NCI-H1092 (cell line): ENCODE measurements at places on chromosomes 11 and 22.

DNA sequence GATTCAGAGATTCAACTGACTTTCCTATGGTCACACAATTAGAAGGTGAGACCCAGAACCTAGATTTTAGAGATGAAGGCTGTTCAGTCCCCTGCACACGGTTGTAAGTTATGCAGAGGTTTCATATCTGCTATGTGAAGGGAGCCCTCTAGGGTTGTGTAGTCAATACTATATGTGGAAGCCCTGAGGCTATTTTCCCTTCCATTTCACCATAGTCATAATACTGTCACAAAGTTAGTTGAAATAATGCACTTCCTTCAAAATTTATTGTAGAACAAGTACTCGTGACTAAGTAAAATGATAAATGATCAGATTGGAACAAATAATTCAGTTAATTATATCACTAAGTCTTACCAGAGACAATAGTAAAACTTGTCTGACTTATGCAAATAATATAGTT is 48.8 kb downstream of the ENDOD1 start:
- DNase-seq, result no peak

DNA sequence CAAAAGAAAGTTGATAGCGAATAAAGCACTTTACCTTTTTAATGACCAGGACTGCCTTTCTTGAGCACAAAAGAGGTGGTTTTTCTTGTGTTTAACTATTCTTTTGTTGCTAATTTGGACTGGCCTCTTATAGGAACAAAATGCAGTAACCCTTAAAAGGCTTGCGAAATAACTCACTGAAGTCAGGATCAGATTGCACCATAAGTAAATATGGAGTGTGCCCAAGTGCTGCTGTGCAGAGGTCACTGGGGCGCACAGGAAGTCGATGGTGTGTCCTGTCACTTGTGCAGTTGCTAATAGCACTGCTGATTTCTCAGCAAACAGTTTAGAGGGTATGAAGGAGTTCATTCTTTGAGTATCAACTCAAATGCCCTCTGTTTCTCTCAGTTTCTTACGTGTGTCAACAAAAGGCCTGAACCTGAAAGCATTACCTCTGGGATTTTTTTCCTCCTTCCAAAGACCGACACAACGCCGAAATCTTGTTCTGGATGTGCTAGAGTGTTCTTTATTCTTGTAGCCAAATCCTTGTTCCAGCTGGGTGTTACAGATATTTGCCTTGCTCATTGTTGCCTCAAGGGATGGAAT is 71.3 kb downstream of the ATXN10 start:
- no peak for DNase-seq

DNA sequence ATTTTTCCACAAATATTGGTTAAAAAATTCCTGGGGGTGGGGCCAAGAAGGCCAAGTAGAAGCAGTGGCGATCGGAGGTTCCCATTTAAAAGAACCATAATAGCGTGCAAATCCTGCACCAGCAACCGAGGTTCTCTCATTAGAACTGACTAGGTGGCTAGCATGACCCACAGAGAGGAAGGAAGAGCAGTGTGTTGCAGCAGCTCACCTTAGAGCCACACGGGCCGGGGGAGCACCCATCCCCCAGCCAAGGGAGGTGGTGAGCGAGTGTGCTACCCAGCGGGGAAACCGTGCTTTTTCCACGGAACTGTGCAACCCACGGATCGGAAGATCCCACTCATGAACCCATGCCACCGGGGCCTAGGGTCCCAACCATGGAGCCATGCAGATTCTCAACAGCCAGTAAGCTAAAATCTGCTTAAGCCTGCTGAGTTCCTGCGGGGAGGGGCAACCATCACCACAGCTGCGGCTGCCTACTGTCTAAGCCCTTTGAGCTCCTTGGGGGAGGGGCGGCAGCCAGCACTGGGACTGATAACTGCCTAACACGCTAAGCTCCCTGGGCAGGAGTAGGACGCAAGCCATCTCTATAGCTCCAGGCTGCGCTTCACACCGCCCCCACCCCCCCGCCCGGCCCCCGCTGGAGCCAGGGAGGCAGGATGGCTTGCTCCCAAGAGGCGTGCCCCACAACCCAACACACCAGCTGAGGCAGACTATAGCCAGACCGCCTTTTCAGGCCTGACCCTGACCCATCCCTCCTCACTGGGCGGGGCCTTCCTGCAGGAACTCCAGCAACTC is 21.0 kb upstream of the HTATIP2 start:
- no peak for DNase-seq

- DNase-seq, result peak; percentile 56
Measured at GRCh38 chr11:117600234-117600783, 196.7 kb downstream of the DSCAML1 start.

DNA sequence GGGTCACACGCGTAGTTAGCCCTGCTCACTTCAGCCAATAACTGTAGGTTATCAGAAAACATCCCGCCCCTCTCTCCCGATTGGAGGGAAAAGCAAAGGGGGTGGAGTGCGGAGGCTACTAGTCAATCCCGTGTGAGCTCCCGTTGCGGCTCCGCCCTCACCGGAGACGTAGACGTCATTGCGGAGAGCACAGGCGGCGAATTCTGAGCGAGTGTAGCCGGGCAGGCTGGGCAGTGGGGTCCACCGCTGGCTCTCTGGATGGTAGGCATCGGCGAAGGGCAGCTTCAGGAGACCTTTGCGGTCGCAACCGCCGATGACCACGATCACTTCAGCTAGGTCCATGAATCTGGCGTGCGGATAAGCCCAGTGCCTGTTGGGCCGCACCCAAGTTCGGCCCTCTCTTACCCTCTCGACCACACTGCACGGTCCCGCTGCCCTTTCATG is 4.7 kb downstream of the KLHL35 start:
- DNase-seq, result no peak

DNA sequence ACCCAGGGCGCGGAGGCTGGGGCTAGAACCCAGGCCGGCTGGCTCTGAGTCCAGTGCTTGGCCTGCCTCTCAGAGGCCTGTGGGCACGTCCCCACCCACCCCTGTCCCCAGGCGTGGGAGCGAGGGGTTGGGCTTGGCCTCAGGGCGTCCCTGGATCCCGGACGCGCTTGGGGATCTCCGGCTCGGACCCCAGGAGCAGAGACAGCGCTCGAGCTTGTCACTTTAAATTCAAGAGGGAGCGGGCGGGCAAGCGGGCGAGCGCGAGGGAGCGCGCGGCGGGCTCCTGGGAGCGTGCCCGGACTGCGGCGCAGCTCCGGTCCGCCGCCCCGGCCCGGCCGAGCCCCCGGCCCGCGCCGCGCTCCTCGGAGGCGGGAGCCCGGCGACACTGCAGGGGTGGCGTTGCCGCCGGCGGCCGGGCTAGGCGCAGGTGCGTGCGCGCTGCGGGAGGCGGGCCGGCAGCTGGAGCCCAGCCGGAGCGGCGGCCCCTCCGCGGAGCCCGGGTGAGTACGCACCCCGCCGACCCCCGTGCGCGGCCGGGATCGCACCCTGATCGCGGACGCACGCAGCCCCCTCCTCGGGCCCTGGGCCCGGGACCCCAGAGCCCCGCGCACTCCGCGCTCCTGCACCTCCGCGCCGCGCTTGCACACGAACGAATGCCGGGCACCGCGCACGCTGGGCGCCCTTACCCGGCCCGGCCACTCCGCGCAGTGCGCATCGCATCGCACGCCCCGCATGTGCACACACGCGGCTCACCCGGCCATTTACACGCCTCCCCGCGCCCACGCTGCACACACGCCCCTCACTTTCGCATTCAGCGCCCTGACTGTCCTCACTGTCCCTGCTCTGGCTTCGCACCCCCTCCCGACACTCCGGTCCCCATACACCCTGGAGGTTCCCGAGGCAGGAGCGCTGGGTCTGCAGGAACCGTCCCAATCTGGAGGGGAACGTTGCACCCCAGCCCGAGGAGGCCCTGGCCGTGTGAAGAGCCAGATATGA is at the start of gene SYT12:
Gene SYT12 (plus strand): TSS at position 174 of the 996 bp plus-strand sequence. CDS start 7,011 bp downstream, outside the sequence.
- no peak for DNase-seq

GRCh38 chr11:60927600-60927999 is 3.3 kb downstream of the TMEM132A start:
- no peak for DNase-seq

DNA sequence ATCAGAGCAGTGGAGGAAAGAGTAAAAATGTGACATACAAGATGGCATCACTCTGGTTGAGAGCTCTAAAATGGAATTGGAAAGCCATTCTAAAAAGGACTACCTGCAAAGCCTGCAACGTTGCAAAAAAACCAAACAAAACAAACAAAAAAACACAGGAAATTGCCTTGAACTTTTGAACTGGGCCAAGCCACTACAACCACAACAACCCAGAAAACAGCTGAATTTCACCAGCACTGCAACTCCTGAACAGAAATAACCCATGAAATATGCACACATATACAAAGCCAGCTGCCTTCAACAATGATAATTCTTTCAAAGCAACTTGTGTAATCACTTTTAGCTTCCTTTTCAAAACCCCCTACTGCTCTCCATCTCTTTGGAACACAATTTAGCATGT is 326.6 kb upstream of the LRRC4C start:
- DNase-seq, result no peak

GRCh38 chr11:28899706-28900105 is 791.5 kb downstream of the METTL15 start:
- DNase-seq, result no peak

GRCh38 chr22:34294476-34294875 is 374.2 kb upstream of the LARGE1 start:
- no peak for DNase-seq

- DNase-seq, result no peak
Measured at GRCh38 chr11:118224511-118225188, at the start of gene JAML. JAML (minus strand) TSS chr11:118225011; CDS start chr11:118214866, 10,145 bp downstream.

DNA sequence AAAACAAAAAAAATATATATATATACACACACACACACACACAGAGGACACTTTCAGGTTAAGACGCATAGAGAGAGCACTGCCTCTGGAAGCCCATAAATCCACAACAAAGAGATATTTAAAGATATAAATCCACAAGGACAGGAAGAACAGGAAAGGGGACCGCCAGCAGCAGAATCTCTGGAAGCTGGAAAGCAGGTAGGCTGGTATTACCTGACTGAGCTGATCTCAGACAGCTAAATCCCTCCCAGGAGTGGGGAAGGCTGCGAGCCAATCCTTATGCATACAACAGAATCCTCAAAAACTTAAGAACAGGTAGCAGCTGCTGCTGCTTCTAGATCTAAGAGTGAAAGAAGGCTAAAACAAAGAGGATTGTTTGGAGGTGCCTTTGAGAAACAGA is 1.8 kb upstream of the MCAT start:
- no peak for DNase-seq

- peak; percentile 51 for DNase-seq
Measured at GRCh38 chr22:26364066-26365015, 64.7 kb upstream of the ASPHD2 start.

DNA sequence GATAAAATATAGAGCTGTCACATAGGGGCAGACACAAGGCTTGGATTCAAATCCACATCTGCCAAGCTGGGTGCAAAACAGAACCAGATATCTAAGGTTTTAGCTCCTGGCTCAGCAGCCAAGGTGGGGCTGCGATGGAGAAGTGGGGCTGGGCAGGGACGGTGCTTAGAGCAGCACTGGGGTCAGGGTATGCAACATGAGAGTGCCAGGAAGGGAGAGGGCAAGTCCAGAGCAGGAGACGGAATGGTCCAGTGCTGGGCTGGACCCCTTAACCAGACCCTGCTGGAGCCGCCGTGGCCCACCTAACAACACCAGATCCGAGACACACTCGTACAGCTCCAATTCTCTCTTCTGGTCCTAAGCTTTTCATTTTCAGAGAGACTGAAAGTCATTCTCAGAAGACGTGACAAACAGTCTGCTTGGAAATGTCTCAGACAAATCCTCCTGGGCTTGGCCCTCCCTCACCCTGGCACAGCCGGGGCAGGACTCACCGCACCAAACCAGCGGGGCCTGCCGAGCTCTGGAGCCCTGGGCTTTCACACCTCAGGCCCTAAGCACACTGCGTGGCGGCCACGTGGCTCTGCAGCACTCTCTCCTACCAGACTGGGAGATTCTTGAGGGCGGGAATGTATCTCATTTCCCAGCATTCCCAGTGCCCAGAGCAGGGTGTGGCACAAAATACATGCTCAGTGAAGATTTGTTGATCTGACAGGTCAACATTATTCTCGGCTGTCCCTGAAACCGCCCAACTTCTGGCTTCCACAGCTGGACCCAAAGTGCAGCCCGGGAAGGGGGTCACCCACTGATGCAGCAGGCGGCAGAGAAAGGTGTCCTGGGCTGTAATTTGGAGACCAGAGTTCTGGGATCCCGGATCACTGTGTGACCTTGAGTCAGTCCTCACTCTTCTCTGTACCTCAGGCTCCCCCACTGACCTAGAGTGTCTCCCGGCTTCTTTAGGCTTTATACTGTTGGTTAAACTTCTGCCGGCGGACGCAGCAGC is 11.6 kb downstream of the LRRC32 start:
- no peak for DNase-seq

GRCh38 chr22:46443850-46444389 is 93.5 kb downstream of the CELSR1 start:
- DNase-seq, result no peak

DNA sequence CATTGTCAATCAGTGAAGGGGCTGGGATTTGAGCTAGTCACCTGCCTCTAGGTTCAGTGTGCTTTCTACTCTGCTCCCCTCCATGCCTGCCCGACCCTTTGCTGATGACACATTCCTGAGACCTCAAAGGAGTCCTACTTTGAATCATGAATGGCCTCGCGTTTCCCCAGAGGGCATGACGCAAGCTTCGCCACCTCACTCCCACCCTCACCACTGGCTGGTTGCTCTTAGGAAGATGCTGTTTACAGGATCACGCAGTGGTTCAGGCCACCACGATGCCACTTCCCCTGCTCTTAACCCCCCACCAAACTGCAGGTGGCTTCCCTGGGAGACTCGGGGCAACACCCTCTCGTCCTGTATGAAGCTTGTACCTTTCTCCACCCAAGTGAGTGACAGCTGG is 62.9 kb upstream of the B3GAT1 start:
- no peak for DNase-seq

DNA sequence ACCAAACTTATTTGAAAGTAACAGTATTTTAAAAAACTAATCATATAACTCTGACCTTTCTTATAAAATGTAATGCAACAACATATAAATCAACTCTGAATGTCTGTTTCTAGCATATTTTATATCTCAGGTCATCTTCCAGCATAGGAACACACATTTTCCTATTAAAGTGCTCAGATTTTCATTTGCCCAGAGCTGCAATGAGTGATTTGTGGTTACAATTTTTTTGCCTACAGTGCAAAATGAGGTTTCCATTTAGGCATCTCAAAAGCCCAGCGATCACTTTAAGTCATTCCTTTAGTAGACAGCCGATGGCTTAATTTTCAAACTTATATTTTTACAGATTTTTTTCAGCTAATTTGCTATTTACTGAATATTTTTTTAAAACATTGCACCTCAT is 1.0 kb downstream of the LYVE1 start:
- DNase-seq, result no peak

GRCh38 chr11:93287434-93287833 is 43.1 kb upstream of the DEUP1 start:
- DNase-seq, result no peak
